Activated CD8-positive, alpha-beta memory T cell treated with anti-CD3 and anti-CD28 coated beads for 4 hours (primary cell): ENCODE measurements at places on chromosomes 2 and 18.

- no peak for DNase-seq
These were observed 138.9 kb upstream of the MYCN start for GRCh38 chr2:15801439-15801838.

GRCh38 chr2:13662055-13662454, 945.3 kb downstream of the TRIB2 start:
- DNase-seq = no peak

- DNase-seq = no peak
These were observed 230.5 kb downstream of the PMAIP1 start for GRCh38 chr18:60130284-60130683.

- no peak for DNase-seq
These were observed 74.9 kb upstream of the DOCK10 start for GRCh38 chr2:225117051-225117716.

DNA sequence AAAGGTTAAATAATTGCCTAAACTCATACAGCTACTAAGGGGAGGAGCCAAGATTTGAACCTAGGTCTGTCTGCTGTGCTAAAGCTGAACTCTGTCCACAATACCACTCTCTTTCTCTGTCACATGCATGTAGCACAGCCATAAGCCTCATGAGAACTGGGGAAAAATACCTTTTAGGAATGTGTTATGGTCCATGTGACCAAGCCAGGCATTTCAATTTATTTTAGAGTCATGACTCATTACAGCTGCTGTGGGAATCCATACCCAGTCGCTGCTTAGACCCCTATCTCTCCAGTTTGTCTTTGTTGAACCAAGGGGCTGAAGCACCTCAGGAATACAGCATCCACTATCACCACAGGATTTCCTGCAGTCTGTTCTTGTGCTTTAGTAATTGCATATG, 200.0 kb upstream of the SIX3 start:
- DNase-seq = no peak

GRCh38 chr2:168626096-168626495, 170.0 kb downstream of the CERS6 start:
- DNase-seq = no peak

DNA sequence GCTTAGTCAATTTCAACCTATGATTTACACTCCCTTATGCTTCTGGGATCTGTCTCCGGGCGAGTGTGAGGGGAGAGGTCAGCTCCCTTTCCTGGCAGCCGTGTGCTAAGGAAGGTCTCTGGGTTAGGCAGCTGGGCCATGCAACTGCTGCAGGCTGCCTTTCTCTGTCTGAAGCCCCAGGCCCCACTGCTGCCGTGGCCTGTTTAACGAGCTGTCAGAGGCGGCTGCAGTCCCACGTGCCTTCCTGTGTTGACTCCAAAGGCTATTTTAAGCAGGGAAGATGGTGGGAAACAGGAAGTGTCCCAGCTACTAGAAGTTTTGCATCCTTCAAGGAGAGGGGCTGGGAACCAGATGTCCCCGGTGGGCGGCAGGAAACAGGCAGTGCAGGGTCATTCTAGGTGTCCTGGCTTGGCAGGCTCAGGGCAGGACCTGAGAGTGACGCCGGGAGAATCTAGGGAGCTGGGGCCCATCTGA, 186.4 kb downstream of the TNS1 start:
- no peak for DNase-seq

DNA sequence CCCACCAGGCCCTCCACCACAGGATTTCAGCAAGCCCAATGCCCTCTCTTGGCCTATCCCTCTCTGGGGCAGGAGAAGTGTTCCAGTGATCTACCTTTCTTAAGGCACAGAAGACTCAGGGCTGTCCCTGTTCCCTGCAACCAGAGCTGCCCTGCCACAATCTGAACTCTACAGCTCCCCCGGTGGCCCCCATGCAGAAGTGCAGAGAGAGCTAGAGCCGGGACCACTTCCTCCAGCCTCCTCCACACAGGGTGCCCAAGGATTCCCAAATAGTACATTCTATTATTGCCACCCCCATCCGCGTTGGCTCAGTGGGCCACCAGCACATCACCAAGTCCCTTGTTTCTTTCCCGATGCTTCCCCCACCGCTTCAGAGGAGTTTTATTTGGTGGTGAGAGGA, 114.8 kb upstream of the PTPRM start:
- no peak for DNase-seq

GRCh38 chr2:235597081-235597615, 103.3 kb downstream of the AGAP1 start:
- DNase-seq = no peak

DNA sequence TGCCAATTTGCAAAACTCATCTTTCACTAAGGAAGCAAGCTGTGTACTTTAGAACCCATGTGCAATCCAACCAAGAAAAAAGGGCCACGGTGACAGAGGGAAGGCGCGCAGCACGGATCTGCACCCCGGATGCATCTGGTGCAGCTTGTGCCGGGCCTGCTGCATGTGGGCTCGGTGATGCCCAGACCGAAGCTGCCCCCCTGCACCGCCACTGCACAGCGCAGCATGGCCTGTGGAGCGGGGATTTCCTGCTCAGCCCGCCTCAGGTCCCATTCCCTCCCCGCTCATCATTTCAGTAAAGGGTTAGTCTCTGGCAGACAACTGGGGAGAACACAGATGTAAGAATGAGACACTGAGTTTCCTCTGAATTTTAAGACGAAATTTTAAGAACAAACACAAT, 43.0 kb downstream of the MC2R start:
- DNase-seq = no peak

- DNase-seq = no peak
These were observed 49.7 kb upstream of the ABCA12 start for GRCh38 chr2:215188078-215188477.

- no peak for DNase-seq
These were observed 89.9 kb upstream of the RANBP2 start for GRCh38 chr2:108629417-108629816.

GRCh38 chr18:6219116-6219717, 195.5 kb downstream of the L3MBTL4 start:
- no peak for DNase-seq

DNA sequence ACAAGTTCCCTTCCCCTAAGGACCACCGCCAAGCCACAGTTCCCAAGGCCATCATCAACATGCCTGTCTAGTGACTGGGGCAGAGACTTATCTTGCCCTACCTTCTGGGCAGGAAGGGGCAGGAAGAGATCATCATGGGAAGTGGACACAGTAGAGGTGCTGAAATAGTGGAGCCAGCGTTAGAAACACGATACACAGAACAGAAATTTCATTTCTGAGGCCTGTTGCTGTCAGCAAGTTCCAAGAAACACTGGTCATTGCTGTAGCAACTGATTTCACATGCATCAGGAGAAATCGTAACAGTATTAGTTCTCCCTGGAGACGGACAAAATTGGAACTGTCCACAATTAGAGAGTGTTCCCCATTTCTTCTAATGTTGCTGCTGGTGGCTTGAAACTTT, 83.0 kb downstream of the COLEC12 start:
- no peak for DNase-seq

DNA sequence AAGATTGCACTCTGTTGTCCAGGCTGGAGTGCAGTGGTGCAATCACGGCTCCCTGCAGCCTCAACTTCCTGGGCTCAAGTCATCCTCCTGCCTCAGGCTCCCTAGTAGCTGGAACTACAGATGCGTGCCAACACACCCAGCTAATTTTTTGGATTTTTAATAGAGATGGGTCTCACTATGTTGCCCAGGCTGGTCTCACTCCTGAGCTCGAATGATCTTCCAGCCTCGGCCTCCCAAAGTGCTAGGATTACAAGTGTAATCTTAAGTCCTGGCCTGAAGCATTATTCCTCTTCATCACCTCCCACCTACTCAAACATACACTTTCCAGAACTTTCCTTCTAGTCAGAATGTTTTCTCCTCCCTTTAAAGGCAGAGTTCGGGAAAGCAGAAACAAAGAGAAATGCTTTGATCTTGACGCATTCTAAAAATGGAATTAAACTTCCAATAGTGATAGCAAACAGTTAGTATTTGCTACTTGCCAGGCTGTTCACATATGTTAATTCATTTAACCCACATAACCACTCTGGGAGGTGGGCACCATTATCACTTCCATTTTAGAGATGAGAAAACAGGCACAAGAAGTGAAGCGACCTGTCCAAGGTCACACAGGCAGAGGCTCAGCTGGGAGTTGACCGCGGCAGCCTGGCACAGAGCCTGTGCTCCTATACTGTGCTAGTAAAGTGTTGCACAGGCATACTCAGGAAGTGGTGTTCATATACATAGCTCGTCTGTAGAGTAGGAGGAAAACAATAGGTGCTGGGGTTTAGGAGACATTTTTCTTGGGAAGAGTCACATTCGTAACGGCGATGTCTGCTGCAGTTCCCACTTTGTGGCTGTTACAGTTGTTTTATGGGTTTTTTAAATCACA, 24.6 kb downstream of the TEX44 start:
- no peak for DNase-seq

DNA sequence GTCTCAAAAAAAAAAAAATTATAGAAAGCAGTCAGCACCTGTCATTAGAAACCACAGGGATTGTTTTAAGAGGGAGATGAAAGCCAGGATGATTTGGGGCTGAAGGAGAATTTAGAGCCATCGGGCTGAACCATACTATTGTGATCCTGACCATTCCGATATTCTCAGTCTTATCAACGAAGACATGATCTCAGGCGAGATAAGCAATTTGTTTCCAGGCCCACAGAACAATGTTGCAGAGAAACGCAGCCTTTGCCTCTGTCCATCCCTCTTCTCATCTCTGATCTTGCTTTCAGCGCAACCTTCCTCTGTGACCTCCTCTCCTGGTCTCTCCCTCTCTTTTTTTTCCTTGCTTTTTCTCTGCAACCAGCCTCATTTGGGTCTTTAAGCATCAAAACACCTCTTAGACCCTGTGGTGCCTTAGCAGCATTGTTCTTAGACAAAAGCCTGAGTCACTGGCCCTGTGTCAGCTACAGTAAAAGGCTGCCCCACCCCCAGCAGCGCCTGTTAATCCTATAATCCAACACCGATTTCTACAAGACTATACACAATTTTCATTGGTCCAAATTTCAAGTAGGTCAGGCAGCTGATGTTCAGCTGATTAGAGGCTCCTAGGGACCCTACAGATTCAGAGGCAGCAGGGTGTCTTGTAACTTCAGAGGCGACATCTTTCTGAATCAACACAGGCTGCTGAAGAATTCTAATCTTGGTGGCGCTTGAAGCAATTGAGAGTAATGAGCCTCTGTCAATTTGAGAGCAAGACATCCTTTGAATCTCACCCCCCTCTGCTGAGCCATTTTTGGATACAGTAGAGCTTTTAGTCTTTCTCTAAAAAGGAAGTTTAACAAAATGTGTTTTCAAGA, 206.0 kb downstream of the NCK2 start:
- DNase-seq = no peak

GRCh38 chr2:28134262-28134812, 243.8 kb downstream of the BABAM2 start:
- DNase-seq = no peak

GRCh38 chr18:22988208-22988607, 55.1 kb downstream of the RBBP8 start:
- DNase-seq = no peak

- DNase-seq = no peak
These were observed 11.9 kb upstream of the DNAH7 start for GRCh38 chr2:196080526-196080925.

DNA sequence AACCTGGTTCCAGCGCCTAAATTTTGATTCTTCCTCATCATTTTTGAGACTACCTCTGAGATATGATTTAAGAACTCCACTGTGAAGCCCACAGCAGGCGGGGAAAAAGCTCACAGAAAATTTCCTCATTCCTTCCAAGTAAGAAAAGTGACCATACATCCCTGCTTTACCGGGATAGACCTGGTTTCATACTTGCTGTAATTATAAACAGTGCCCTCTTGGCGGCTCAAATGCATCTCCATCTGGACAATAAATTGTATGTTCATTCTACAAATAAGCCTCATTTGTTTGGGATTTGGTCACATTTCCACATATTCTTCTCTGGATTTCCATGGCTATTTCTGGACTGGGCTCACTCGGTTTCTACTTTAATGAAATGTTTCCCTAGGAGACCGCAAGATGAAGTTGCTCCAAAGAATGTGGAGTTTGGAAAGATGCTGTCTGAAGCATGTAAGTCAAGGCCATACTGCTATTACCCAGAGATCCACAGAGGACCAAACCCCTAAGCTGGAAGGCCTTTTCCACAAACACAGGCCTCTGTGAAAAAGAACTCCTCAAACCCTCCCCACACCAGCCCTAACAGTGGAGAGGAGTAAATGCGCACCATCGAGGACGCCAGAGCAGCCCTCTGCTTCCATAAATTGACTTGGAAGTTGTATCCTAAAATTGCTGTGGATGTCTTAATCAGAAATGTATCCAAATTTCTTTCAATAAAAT, 13.9 kb downstream of the STAT1 start:
- no peak for DNase-seq

DNA sequence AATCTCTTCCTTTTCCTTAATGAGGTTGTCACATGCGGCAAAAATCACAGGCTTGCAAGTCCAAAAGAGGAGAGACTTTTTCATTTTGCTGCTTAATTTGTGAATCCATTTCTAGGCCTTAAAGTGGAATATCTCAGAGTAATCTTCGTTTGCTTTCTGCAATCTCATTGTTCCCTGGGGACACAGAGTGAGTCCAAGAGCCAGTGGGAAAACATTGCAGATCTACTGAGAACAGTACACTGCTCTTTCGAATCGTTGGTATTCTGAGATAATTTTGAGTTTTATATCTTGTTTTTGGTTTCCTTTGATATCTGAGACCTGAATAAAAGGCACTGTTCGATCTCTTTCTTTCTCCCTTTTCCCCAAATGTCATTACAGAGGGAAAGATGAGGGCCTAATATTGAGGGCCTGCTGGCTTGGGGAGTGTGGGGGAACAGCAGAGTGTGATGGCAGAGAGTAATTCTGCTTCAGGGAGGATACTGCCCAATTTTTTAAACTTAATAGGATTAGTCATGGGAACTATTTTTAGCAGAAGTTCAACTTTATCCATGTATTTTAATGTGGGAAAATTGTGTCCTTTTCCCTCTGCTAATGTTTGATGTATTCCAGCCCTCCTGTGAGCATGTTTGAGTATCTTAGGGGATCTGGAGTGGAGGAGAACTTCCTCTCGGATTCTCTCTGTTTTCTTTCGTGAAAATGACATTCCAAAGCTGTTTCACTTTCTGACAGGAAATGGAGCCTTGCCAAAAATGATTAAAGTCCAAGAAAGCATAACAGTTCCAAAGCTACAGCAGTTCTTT, 418.2 kb upstream of the ZEB2 start:
- no peak for DNase-seq

DNA sequence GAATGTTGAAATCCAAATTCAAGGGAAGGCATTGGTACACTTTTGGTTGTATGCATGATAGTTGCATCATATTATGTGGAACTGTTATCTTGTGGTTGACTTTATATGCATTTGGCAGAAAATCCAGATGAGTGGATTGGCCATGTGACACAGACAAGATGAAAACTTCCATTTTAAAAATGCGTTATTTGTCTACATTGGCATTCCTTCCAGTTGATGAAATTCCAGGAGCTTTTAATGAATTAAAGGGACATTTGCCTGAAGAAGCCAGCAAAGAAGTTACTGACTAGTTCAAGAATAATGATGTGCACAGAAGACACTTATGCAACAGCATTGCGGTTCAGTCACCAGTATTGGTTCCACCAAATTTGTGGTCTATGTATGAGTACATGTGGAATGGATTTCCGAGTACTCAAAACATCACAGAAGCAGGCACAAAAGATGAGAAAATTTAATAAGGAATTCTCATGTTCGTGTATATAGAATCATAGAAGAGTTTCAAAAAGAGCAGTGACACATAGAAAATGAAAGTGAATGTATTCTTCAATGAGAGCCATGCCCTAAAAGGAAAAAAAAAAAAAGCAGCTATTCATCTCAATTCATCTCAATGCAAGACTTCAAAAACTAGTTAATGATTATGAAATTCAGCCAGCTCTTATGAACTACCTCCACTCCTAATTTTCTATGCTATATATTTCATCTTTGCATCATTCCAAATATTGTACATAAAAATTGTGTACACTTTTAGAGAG, 232.1 kb downstream of the RBM43 start:
- DNase-seq = no peak
